ENCODE measurements at places on chromosomes 5 and 9.

- no peak for DNase-seq
These were observed 10.7 kb downstream of the AGTPBP1 start for GRCh38 chr9:85730916-85731630.

DNA sequence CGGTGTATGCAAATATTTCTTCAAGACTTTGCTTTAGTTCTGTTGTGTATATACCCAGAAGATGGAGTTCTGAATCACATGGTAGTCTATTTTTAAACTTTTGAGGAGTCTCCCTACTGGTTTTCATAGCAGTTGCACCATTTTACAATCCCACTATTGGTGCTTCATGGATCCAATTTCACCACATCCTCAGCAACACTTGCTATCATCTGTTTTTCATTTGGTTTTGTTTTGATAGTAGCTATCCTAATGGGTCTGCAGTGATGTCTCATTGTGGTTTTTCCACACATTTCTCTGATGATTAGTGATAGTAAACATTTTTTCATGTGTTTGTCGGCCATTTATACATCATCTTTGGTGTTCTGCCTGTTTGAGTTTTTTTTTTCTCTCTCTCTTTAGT is 1339.3 kb downstream of the EFNA5 start:
- DNase-seq = peak; percentile 76

DNA sequence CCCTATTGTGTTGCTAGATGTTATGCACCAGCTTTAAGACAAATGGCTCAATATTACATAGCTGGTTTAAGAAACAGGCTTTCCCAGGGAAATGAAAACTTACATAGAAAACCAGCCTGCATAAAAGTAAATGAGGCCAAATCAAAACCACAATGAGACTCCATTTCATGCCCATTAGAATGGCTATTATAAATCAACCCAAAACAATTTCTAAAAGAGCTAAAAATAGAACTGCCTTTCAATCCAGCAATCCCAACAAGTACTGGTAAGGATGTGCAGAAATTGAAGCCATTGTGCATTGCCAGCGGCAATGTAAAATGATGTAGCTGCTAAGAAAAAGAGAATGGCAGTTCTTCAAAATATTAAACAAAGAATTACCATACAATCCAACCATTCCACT is 1170.0 kb upstream of the CDH9 start:
- DNase-seq = no peak

GRCh38 chr9:38026021-38026809 is 42.8 kb downstream of the SHB start:
- DNase-seq = peak; percentile 96

DNA sequence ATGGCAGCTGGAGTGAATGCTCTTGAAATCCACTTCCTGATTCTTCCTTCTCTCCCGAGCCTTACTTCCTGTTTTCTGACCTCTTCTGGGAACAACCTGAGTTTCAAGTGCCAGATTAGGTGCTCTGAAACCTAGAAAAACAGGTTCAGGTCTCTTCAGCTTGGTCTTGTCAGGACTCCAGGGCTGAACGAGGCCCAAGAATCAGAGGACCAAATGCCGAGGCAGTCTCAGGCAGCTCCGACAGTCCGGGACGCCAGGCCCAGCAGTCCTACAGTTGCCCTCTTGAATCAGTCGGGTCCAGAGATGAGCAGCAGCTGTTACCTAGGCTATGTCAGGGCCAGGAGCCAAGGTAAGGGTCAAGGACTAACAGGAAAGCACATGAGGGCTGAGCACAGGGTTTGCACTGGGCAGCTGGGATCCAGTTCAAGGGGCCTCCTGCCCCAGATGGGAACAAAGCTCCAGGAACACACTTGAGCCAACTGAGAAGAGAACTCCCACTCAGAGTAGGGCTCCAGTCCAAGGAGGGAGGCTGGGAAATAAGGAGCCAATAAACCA is 38.3 kb upstream of the ADRA1B start:
- no peak for DNase-seq

GRCh38 chr5:107219993-107220392 is 450.7 kb downstream of the EFNA5 start:
- DNase-seq = no peak

GRCh38 chr5:67265951-67266350 is 69.4 kb upstream of the CD180 start:
- peak; percentile 54 for DNase-seq

DNA sequence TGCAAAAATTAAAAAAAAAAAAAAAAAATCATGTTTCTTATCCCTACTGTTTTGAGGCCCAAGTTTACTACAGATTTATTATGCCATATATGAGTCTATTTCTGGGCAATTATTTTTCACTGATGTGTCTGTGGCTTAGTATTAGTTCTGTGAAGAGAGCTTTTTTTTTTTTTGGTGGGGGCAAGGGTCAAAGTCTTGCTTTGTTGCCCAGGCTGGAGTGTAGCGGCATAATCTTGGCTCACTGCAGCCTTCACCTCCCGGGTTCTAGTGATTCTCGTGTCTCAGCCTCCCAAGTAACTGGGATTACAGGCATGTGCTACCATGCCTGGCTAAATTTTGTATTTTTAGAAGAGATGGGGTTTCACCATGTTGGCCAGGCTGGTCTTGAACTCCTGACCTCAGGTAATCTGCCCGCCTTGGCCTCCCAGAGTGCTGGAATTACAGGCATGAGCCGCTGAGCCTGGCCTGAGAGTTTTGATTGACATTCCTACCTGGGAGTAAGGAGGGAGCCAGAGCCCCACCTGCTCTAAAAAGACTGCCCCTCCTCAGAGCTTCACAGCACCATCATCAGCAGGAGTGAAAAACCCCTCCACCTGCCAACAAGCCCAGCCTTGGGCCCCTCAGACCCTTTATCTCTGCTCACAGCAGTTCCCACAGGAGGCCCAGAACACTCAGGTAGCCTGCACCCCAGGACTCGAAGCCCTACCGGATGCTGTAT is 36.1 kb upstream of the JADE2 start:
- DNase-seq = no peak

- peak; percentile 13 for DNase-seq
These were observed 15.3 kb downstream of the ESM1 start for GRCh38 chr5:54969856-54970828.

GRCh38 chr9:101366038-101366756 is 18.6 kb downstream of the BAAT start:
- no peak for DNase-seq

- peak; percentile 72 for DNase-seq
These were observed 55.9 kb downstream of the TMC1 start for GRCh38 chr9:72577212-72577753.

DNA sequence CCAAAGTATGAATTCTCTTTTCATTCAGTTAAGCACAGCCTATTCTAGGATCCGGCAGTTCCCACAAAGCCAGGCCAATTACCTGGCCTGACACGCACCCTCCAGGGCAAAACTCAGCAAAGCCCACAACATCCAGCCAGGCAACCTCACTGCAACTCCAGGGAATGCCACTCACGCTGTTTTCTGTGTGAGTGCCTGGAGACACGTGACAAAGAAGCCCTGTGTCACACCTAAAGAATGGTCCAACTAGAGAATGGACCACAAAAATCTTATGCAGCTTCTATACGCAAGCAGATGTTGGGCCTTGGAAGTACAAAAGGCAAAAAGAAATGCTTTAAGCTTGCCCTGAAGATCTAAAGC is 20.2 kb downstream of the RETREG1 start:
- peak; percentile 62 for DNase-seq

DNA sequence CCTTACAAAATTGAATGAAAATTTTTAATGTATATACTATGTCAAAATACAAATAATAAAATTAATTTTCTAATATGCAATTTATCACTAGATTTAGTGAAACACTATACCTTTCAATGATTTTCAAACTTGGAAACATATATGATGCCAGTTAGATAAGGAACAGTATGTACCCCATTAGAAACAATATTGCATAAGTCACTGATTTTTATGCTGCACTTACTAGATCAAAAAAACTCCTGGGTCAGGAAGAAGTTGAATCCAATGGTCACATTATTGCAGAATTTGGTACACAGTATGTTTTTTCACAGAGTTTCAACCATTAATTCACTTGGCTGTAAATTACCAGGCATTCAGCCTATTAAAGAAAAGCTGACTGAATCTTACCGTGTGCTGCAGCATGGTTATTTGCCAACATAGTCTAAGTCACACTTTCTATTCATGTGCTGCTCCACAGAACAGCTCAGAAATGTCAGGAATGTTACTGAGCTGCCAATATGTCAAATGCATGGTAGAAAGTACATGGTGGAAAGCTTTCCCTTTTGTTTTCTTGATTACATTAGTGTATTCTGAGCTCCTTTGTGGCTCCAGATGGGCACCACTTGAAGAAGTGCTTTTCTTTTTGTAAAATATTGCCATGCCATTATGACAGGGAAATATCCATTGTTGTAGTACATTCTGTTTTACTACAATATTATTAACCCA is 9.9 kb upstream of the PRR16 start:
- peak; percentile 95 for DNase-seq

GRCh38 chr9:74643303-74643923 is 146.3 kb downstream of the RORB start:
- DNase-seq = no peak

- DNase-seq = no peak
These were observed 114.9 kb downstream of the GAPVD1 start for GRCh38 chr9:125376261-125377226.

GRCh38 chr5:143153332-143154119 is 250.0 kb downstream of the NR3C1 start:
- DNase-seq = peak; percentile 73

- DNase-seq = peak; percentile 72
These were observed 357.6 kb upstream of the RPS23 start for GRCh38 chr5:82635561-82636288.

- DNase-seq = no peak
These were observed 30.4 kb downstream of the PSMB7 start for GRCh38 chr9:124384846-124385245.

- peak; percentile 94 for DNase-seq
These were observed 1.6 kb upstream of the PAPPA start for GRCh38 chr9:116151966-116152381.

GRCh38 chr5:6491919-6492290 is 43.2 kb downstream of the UBE2QL1 start:
- DNase-seq = no peak

Measured in choroid plexus epithelial cell (primary cell).